ENCODE measurements at places on chromosomes 2 and 18.

DNA sequence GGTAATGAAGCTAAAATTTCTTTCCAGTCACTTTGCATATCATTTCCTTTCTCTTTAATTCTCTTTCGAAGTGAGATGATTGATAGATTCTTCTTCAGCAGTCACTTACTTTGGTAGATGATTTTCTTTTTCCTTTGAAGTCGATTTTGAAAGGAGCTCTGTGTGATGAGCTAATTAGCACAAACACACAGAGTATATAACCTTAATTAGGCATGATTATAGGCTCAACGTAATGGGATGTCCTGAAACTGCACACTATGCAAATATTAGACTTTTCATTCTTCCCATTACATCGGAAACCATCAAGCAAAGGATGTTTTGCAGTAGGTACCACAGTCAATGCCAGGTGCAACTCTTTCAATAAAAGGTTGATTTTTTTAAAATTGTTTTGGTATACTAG, 6.4 kb upstream of the CTLA4 start:
- DNase-seq = no peak

DNA sequence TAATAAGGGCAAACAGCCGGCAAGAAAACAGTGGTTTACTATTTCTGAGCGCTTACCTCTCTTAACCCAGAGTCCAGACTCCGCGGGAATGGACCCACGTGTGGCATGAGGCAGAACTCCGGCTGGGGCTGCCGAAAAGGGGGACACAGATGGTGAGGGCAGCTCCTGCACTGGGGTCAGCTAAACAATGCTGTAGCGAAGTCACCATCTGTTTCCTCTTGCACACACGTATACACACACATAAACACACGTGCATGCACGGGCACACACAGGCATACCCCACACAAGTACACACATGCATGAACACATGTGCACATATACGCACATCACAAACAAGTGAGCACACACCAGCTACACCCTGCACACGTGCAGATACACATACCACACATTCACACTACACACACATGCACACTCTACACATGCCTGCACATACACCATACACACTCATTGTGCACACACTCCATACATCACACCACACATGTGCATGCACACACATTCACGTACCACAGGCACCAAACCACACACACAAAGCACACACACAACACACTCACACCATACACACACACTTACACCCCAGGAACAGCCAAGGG, 105.9 kb upstream of the ID2 start:
- DNase-seq = no peak

- peak; percentile 2 for DNase-seq
Measured at GRCh38 chr2:121128741-121129659, 156.0 kb downstream of the TFCP2L1 start.

GRCh38 chr2:8107150-8107549, 574.7 kb upstream of the ID2 start:
- DNase-seq = no peak

DNA sequence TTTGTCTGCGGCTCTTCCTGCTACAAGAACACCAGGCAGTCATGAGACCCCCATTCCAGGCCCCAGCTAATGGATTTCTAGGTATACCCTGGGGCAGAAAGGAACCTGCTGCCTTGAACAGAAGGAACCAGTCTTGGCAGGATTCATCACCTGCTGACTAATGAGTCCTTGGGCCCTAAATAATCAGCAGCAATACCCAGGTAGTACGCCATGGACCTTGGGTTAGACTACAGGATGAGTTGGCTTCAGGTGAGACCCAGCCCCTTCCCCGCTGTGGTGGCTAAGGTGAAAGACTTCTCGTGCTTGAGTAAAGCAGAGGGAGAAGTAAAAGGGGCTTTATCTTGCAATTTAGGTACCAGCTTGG, 105.0 kb downstream of the SPIRE1 start:
- DNase-seq = no peak

DNA sequence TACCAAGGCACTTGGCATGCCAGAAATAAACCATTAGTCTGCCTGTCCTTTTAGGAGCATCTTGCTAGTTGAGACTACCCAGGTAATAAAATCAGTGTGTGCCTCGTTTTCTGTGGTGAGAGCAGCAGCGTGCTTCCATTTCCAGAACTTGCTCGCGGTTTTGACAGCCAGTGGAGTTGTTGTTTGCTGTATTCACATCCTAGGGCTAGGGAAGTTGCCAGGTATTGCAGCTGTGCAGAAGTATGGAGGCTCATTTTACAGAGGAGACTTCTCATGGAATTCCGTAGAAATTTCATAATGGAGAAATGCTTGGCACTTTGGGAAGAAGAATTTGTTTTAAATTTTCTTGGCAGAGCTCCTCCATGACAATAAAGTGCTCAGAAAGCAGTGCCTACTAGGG, 1355.1 kb upstream of the ZEB2 start:
- DNase-seq = no peak

DNA sequence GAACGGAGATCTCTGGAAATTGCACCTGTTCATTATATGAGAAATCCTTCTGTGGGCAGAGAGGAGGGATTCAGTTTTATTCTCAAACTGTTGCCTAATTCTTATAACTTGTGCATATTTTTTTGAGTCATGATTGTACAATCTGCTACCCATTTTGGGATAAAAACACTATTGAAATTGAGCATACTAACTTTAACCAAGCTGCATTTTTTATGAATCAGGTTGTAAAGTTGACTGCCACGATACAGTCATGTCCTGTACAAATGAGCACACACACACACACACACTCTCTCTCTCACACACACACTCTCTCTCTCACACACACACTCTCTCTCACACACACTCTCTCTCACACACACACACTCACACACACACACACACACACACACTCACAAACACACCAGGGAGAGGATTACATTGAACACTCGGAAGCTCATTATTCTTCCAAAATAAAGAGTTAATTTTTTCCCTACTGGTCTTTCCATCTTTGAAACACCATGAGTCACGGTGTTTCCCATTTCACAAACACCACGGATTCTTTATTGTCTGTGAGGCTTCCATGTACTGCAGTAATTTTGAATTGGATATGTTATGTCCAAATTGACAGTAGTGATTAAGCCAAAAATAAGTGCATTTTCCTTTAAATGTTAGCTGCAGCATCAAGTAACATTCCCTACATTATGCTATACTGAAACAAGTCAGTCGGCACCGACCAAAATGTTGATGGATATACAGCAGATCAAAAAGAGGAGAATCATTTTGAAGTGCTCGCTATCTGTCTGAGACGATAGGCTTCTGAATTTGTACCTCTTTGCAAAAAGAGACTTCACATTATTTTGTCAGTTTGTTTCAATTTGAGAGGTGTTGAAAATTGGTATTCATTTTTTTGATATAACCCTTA, 216.9 kb downstream of the ARHGAP15 start:
- no peak for DNase-seq

GRCh38 chr18:2655954-2656236, 369 bp downstream of the SMCHD1 start:
- no peak for DNase-seq

DNA sequence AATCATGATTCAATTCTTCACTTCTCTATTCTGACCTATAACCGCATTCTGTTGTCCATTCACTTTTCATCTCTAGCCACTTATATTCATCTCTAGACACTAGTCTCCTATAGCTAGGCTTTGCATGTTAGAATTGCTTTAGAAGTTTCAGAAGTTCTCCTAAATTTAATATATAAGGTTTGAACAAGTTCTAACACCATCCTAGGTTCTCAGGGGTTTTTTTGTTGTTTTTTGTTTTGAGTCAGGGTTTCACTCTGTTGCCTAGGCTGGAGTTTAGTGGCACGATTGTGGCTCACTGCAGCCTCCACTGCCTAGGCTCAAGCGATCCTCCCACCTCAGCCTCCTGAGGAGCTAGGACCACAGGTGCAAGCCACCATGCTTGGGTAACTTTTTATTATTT, 19.9 kb downstream of the WDSUB1 start:
- DNase-seq = no peak

- no peak for DNase-seq
Measured at GRCh38 chr2:218123986-218124385, 1.8 kb upstream of the CXCR2 start.

- DNase-seq = no peak
Measured at GRCh38 chr2:149170911-149171310, 132.4 kb downstream of the LYPD6B start.

DNA sequence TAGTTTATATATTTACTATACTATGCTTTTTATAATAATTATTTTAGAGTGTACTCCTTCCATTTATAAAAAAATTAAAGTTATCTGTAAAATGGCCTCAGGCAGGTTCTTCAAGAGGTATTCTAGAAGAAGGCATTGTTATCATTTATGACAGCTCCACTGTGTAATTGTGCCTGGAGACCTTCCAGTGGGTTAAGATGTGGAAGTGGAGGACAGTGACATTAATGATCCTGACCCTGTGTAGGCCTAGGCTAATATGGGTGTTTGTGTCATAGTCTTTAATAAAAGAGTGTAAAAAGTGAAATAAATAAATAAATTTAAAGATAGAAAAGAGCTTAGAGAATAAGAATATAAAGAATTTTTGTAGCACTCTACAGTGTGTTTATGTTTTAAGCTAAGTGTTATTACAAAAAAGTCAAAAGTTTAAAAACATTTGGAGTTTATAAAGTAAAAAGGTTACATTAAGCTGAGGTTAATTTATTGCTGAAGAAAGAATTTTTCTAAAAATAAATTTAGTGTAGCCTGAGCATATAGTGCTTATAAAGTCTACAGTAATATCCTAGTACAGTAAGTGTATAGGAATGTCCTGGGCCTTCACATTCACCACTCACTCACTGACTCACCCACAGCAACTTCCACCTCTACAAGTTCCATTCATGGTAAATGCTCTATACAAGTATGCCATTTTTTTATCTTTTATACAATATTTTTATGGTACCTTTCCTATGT, 190.0 kb upstream of the SESTD1 start:
- DNase-seq = no peak

GRCh38 chr18:1014509-1014908, 109.8 kb downstream of the ADCYAP1 start:
- no peak for DNase-seq

DNA sequence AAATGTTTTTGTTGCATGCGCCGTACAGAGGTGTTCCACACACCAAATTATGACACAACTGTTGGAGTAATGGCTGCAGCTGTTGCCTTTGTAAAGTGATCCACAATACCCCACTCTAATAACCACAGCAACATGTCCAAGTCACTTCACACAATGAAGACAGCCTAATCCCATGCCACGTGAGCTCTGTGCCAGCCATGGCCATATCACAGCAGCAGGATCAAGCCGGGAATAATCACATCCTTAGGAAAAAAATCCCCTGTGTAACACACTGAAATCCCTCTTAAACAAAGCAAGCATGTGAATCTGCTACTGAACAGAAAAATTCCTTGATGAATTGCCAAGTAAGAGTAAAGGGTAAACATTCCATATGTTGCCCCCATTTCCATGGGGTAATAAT, 179.5 kb upstream of the PARD3B start:
- DNase-seq = no peak

DNA sequence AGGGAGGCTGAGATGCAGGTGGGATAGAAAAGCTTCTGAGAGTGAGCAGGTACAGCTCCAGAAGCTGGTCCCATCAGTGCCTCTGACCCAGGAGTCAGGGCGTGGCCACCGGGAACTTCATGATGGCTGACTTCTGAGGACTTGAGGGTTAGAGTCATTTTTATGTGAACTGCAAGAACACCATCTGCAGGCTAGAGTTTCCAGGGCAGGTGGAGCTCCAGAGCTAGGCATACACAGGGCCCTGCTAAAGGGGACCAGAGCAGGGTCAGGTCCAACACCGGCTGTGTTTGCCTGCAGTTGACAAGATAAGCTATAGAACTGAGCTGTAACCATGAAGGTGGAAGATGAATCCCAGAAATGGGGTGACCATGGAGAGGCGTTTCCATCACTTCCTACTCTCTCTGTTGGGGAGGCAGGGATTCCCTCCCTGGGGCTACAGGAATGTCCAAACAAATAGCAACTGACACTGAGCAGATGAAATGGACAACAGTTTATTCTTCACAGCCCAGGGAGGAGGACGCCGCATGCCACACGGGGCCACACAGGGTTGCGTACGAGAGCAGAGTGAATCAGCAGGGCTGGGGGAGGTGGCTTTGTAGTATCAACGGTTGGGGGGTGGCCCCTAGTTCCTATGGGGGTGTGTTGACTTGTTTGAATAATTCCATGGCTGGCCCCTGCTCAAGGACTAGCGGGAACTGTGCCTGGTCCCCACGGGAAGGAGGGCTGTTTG, 77.6 kb upstream of the ZNF516 start:
- DNase-seq = no peak

DNA sequence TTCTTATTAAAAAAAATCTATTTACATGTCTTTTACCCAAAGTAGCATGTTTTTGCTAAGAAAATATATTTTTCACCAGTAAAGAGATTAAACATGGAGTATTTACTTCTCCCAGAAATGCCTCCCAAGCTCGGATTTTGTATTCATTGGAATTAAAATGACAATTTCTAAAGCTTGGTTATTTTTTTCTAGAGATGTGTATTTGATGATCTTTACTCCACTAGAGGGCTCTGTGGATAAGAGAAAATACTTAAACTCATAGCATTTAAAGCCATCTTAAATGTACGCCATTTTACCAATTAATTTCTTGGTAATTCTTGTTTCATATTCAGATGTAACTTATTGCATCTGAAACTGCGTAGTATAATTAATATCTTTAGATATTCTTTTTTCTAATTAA, 461.4 kb downstream of the GALR1 start:
- DNase-seq = no peak

DNA sequence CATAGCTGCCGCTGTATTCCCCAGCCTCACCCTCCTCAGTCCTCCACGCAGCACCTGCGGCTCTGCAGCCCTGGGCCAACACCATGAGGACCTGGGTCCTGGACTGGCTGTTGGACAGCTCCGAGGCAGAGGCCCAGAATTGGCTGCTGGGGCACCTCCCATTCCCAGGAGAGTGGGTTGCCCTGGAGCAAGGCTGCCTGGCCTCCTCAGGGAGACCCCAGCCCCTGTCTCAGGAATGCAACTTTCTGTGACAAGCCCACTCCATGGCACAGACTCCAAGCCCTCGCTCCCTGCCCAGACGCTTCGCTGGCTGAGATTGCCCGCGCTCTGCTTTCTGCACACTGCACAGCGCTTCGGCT, 33.0 kb downstream of the CYP26B1 start:
- DNase-seq = no peak

- DNase-seq = no peak
Measured at GRCh38 chr2:36805635-36806224, 109.2 kb downstream of the VIT start.

GRCh38 chr2:95063086-95063958, 37.8 kb downstream of the MAL start:
- no peak for DNase-seq

DNA sequence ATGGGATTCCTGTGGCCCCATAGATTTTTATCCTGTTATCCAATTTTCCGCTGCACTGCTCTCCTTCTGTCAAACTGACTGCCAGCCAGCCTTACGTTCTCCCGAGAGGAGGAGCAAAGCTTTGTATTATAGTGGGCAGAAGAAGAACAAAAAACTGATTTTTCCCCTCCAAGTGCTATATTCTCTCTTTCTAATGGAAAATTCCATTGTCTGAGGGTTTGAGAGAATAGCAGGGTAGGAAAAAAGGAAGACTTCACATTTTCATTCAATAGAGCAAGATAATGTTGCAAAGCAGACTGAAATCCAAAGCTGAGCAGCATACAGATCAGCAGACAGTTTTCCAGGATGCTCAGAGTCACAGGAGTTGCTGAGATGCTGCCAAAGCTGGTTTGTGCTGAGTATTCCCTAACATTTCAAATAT, 238.0 kb downstream of the UBE2E3 start:
- DNase-seq = no peak

- no peak for DNase-seq
Measured at GRCh38 chr2:20444993-20445910, 1.6 kb upstream of the RHOB start.

- DNase-seq = no peak
Measured at GRCh38 chr2:9800975-9801726, 42.1 kb upstream of the TAF1B start.

Data from bone marrow (tissue), 2 donors.